Activated CD4-positive, alpha-beta T cell treated with anti-CD3 and anti-CD28 coated beads, Interleukin-2, amount 50 U/mL, for 1 hour (primary cell): ENCODE measurements at places on chromosomes 3 and 15.
A peak's percentile ranks its signal among the peaks of the same experiment; 100 is the strongest.

- DNase-seq: no peak
Measured at GRCh38 chr3:40128166-40128565, 181.3 kb upstream of the EIF1B start.

DNA sequence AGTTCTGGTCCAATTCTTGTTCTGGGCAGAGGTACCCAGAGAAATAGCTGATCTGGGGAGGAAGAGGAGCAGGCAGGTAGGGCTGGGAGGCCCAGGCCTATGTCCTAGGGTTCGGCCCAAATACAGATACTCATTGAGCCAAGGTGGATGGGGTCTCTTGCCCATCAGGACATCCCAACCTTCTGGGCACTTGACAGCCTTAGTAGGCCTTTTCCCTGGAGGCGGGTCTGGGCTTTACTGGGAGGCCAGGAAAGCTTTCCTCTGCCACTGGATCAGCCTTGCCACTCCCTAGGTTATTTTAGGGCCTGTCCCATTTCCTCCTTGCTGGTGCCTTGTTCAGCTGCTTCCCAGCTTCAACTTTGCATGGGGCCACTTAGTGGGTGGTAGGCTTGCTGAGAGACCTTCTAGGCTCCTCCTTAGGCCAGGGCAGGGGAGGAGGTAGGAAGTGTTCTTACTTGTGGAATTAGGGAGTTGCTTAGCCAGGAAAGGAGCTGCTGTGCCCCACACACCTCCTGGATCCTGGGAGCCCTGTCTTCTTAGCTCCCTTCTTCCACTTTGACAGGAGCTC, 9.7 kb downstream of the TEX264 start:
- DNase-seq: no peak

GRCh38 chr3:72657666-72658065, 190.6 kb downstream of the SHQ1 start:
- peak; percentile 37 for DNase-seq

DNA sequence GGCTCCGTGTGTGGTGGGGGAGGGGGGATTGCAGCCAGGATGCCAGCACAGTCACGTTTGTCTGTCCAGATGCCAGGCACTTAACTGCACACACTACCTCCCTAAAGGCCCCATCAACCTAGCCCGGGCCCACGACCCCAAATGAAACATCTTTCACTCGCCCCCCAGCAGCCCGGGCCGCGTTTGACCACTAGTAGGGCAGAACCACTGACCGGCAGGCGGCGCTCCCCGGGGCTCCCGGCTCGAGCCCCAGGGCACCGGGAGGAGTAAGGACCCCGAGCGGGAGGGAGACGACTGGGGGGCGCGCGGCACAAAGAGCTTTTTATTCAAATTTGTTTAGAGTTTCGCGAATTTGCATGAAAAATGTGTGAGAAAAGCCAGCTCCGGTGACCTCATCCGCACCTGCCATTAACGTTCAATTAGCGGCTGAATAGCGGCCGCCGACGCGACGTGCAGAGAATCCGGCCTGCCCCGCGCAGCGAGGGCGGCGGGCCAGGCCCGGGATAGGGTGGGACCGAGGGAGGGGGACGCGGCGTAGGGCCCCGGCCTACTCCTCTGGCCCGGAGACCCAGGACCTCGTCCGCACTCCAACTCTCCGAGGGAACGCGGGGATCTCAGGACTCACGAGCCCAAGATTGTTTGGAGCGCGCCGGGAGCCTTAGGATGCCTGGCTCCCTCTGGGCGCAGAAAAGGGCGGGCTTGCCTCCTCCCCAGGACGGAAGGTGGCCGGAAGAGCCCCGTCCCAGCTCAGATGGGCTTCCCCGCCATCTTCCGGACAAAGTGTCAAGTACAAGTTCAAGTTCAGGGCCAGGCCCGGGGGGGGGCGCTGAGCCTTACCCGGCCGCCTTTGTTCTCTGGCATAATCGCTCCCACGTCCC, 64.9 kb upstream of the POLG start:
- DNase-seq: no peak

DNA sequence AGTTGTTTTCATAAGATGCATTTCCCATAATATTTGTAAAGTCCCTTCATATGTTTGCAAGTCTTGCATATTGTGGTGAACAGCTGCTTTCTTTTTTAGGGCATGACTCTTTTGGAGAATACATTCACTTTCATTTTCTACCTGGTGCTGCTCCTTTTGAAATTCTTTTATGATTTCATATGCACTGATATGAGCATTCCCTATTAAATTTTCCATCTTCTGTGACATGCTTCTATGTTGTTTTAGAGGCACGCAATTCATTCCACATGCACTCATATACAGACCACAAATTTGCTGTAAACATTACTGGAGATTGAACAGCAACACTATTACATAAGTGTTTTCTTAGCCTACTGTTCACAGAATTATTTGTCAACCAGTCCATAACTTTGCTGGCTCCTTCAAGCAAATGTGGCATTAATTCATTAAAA, 92.8 kb upstream of the TNFSF10 start:
- no peak for DNase-seq

GRCh38 chr15:101457696-101458095, 31.8 kb downstream of the PCSK6 start:
- DNase-seq: no peak

DNA sequence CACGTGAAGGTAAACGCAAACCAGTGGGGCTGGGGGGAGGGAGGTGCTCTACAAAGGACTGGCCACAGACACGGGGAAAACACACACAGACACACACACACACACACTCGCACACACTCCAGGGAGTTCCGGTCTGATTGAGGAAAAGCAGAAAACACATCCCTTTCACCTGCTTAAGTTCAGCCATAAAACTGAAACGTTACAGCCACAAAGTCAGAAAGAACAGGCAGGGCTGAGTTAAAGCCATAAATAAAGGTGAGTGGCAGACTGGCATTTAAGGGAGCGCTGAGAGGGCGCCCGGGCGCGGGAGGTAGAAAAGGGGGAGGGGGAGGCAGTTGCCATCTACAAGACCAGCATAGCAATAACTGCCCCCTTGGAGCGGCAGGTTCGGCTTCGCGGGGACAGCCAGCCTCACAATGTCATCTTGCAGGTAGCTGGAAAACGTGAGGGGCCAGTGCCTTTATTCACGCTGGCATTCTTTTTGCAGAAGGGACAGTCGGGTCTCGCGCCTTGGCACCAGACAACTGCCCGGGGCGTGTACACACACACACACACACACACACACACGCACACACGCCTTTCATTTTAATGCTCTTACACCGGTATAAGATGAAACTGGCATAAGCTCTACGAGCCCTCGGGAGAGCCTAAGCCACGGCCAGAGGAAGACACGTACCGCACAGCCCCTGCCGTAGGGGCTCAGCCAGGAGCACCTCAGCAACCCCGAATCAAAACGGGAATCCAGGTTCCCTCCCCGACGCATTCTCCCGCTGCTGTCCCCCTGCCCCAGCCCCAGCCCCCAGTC, 866 bp downstream of the TNIK start:
- DNase-seq: peak; percentile 61

DNA sequence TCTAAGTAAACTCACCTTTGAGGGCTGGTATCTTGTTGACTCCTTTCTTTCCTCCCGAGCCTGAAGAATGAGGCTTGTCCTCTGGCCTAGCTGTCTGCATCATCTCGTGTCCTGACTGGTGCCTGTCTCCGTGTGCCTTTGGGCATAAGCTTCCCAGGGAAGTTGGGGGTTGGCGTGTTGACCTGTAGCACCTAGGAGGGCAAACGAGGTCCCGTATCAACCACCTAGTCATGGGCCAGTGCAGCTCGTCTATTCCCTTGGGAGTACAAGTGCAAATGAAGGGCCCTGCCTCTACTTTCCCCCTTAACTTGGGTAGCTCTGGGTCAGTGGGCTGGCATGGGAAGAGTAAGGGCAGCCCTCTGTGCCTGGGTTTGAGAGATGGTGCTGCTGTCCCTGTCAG, 8.7 kb downstream of the TEX264 start:
- DNase-seq: no peak

- no peak for DNase-seq
Measured at GRCh38 chr3:54421943-54422342, 299.6 kb downstream of the CACNA2D3 start.

- no peak for DNase-seq
Measured at GRCh38 chr15:27486051-27486450, 515.1 kb downstream of the GABRG3 start.

DNA sequence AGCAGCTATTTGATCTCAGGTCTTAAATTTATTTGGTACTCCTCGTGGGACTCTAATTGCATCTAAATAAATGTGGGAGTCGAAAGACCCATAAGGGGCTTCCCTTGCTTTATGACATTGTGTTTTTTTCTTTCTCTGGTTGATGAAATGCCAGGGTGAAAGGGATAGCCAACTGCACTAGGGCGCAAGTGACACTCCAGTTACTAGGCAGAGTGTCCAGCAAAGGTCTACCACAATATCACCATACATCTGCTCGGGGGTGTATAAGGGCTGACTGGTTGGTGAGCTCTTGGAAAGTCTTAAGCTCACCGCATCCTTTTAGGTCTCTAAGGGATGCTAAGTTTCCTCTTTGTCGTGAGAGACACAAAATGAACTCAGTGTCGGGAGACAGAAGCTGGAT, 54.0 kb downstream of the PGBD4 start:
- DNase-seq: no peak

DNA sequence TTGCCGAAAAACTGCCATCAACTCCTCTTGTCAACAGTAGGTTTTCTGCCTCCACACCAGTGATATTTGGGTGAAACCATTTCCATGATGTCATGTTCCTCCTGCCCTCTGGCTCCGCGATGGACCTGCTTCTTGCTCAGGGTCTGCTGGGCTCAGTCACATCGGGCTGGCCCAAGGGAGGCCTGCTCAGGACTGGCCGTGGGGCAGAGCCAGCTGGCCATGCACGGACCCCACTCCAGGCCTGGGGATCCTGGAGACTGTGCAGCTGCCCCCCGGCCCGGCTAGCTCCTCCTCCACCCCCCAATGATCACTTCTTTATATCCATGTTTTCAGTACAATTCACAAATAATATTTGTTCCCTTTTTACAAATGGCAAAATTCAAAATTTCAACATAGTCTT, 270.3 kb upstream of the CCDC54 start:
- no peak for DNase-seq

- no peak for DNase-seq
Measured at GRCh38 chr3:133572158-133573053, 1.1 kb upstream of the CDV3 start.

- DNase-seq: peak; percentile 53
Measured at GRCh38 chr3:13015286-13016082, 57.7 kb downstream of the IQSEC1 start.

GRCh38 chr3:63613561-63613960, 38.9 kb upstream of the SNTN start:
- no peak for DNase-seq

DNA sequence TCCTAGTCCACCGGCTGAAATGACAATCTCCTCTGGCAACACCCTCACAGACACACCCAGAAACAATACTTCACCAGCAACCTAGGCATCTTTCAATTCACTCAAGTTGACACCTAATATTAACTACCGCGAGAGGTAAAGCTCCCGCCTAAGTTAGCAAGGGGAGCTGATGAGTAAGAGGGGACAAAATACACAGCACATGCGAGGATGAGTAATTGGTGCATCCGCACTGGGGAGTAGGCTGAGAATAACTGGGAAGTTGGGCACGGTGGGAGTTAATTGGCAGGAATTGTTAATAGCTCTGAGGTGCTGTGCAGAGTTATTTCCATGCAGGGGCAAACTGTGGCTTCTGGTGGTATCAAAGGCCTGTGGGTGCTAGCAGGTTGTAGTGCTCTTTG, 14.5 kb upstream of the PLD1 start:
- DNase-seq: no peak

GRCh38 chr15:95127356-95127755, 896.0 kb downstream of the MCTP2 start:
- DNase-seq: no peak

DNA sequence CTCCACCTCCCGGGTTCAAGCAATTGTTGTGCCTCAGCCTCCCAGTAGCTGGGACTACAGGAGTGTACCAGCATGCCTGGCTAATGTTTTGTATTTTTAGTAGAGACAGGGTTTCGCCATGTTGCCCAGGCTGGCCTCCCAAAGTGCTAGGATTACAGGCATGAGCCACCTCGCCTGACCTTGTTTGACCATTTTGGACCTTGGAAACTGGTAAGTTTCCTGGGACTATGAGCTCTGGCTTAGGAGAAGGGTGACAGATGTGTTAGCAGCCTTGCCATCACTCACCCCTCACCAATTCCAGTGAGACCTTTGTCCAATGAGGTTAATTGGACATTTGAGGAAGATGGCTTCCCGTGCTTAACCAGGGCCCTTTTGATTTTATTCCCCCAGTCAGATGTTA, 19.9 kb downstream of the DNASE1L3 start:
- DNase-seq: no peak

- no peak for DNase-seq
Measured at GRCh38 chr3:17941766-17942165, 199.3 kb upstream of the TBC1D5 start.

GRCh38 chr15:82677720-82678323, 30.7 kb upstream of the CPEB1 start:
- DNase-seq: no peak

DNA sequence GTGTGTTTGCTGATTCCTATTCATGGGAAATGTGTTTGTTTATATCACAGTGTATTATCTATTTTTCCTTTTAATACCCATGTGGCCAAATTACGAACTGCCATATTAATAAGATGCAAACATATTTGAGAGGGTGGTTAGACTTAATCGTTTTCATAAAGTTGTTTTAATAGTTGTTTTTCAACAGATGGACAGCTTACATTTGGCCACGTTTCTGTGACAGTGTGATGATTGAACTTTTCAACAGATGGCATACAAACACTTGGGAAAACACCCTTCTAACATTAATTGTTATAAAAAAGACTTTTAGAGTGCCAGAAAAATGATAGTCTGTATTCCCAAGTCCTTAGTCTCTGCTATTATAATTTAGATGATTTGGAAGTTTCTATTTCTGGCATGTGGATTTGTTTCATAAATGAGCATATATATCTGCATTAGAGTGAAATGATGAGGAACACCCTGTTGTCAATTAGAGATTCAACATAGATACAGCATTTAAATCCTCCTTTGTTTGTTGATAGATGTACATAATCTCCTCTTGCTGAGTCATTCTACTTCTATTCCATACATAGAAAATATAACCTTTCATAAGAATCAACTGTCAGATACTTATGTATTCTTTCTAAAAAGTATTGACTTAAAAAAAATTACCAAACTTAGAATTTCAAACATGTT, 13.1 kb downstream of the PLAAT1 start:
- no peak for DNase-seq

- no peak for DNase-seq
Measured at GRCh38 chr3:168431491-168431890, 335.8 kb upstream of the GOLIM4 start.

- DNase-seq: no peak
Measured at GRCh38 chr15:92605225-92605944, 50.2 kb downstream of the FAM174B start.

GRCh38 chr15:91769894-91770293, 83.6 kb upstream of the SLCO3A1 start:
- no peak for DNase-seq

- DNase-seq: no peak
Measured at GRCh38 chr15:79978655-79979514, 7.9 kb upstream of the BCL2A1 start.

DNA sequence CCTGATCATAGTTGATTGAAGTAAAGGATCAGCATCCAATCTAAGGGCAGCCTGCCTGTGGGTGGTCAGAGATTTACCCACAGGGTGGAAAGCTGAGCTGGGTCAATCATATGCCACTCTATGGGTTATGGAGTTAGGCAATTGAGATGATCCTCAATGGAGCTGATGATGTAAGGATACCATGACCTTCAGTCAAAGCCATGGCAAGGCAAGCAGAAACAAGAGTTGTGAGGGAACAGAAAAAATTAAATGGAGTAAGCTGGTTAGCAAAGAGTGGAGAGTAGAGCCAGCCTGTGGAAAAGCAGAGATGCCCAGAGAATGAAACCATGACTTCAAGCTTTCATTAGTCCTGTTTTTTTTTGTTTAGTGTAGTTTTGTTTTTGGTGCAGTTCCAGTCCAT, 5.7 kb upstream of the IQGAP1 start:
- DNase-seq: no peak
